ENCODE measurements at places on chromosomes 3 and 15.

- no peak for DNase-seq
Measured at GRCh38 chr3:98812851-98813374, 49.8 kb downstream of the ST3GAL6 start.

- DNase-seq: no peak
Measured at GRCh38 chr3:50297896-50298725, 1.1 kb downstream of the HYAL3 start.

- DNase-seq: no peak
Measured at GRCh38 chr3:6220447-6220846, 640.5 kb upstream of the GRM7 start.

DNA sequence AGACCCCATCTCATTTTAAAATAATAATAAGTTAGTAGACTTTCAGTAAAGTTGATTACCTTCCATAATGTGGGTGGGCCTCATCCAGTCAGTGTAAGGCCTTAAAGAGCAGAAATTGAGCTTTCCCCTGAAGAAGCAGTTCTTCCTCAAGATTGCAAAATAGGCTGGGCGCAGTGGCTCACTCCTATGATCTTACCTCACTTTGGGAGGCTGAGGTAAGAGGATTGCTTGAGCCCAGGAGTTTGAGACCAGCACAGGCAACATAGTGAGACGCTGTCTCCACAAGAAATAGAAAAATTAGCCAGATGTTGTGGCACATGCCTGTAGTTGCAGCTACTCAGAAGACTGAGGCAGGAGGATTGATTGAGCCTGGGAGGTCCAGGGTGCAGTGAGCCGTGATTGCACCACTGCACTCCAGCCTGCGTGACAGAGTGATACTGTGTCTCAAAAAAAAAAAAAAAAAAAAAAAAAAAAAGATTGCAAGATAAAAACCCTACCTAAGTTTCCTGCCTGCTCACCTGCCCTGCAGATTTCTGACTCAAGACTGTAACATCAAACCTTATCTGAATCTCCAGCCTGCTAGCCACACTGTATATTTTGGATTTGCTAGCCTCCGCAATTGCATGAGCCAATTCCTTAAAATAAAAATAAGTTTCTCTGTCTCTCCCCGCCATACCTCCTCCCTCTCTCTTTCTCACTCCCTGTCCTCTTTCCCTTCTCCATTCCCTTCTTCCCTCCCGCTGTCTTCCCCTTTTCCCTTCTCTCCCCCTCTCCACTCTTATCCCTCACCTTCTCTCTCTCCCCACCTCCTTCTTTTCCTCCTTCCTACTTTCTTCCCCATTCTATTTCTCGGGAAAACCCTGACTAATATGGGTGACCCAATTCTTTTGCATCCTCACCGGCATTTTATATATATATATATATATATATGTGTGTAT is 16.9 kb downstream of the KLHL18 start:
- no peak for DNase-seq

DNA sequence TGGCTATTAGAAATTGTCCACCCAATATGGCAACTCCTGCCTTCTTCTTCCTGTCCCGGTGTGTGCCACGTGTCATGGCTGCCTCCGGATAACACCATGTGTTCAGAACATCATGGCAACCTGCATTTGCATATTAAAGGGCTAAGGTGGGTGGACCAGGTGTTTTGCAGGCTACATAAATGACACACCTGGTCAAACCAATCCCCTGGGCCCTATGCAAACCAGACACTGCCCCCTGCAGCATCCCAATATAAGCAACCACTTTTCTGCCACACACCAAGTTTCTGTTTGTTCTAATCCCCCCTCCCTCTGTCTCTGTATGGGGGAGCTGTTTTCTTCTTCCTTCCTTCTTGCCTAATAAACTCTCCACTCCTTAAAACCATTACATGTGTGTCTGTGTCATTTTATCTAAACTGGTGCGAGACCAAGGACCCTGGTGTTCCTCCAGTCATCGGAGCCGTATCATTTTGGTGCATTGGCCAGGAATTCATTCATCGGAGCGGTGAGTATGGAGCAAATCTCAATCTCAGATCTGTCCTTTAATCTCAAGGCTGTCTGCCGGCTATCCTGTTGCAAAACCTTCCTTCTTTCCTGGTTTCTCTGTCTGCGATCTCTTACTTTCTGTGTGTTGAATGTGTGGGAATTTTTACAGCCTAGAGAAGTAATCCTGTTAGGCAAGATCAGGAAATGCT is 44.5 kb downstream of the NCEH1 start:
- no peak for DNase-seq

DNA sequence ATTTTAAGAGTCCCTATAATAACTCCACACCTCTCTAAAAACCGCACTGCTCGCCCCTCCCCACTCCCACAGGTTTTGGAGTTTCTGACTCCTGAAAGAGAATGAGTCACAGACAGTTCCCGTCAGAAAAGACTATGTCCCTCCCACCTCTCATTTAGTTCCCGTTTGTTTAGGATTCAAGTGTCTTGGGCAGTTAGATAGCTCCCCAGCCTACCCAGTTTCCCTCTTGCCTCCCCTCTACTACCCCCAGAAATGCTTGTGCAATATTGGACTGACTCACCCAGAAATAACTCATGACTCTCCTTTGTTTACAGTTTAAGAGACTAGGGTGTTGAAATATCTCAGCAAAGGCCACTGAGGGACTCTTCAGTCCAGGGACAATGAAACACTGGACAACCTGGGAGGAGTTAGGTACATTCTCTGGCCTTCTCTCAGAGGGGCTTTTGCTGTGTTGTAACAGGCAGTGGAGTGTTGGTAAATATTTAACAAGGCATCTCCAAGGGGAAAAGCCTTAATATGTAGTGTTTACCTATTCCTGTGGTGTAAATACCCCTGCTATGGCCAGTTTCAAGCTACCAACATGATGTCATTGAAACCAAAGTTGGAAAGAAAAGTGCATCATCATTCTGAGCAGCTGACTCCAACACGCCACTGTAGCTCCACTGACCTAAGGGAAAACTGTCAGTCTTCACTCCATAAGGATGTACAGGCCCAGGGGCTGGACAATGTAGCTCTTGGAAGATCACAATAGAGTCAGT is 96.1 kb upstream of the CHD2 start:
- DNase-seq: peak; percentile 13

- DNase-seq: no peak
Measured at GRCh38 chr15:63075984-63076713, 33.6 kb downstream of the TPM1 start.

GRCh38 chr3:42605546-42606173 is 5.2 kb downstream of the NKTR start:
- no peak for DNase-seq
